PC-9 (cell line): ENCODE measurements at places on chromosomes 2 and 18.
A peak's percentile ranks its signal among the peaks of the same experiment; 100 is the strongest.

DNA sequence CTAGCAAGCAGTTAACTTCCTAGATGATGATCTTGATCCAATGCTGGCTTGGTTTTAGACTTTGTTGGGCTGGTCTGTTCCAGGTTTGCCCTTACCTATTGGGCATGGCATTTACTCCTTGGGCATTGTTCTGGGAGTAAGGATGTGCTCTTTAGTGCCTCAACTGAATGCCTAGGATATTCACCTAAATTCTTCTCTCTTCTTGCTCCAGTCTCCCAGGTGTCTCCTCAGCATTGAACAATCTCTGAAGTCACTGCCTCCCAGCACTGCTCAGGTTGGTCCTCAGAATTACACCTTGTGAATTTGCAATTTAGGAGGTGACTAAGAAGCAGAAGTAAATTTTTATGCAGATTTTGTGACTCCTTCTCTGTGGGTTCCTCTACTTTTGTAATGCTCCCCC lies 307.7 kb upstream of the COL3A1 start:
- DNase-seq: no peak

GRCh38 chr2:28320371-28320770 lies 72.3 kb upstream of the FOSL2 start:
- DNase-seq: no peak

DNA sequence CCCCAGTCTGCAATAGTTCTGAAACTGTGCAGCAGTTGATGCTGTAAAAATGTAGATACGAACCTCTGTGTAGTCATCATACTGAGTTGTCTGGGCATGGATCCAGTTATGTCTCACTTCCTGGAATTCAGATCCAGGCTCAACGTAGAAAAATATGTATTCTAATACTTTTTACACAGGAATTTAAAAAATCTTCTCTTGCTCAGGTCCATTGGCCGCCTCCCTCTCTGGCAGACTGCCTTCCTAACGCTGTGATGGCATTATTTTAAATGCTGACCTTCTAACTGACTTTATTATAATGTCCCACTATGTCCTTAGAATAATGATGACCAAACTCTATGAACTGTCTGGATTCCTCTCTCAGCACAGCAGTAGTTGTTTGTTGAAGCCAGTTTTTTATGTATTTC lies 119.6 kb downstream of the FEZ2 start:
- DNase-seq: no peak

- no peak for DNase-seq
Measured at GRCh38 chr2:150427298-150427697, 60.2 kb downstream of the RND3 start.

DNA sequence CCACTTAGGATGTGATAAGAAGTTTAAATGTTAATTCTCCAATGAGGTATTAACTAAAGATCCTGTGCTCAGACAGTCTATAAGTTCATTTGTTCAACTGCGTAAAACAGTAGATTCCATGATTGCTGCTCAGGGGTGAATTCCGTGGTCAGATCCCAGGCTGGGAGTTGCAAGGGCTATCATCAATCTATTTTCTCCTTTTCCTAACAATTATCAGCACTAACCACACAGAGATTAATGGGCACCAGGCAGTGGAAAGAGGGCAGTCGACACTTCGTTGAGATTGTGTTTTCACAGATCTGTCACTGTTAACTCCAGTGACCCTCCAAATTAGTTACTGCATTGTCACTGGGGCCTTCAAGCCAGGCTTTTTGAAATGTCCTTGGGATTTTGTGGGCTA lies 154.1 kb upstream of the SPRED2 start:
- no peak for DNase-seq

- DNase-seq: no peak
Measured at GRCh38 chr2:1647417-1648240, 96.7 kb downstream of the PXDN start.

- no peak for DNase-seq
Measured at GRCh38 chr18:73419531-73419930, 551.7 kb upstream of the NETO1 start.

- no peak for DNase-seq
Measured at GRCh38 chr2:227006189-227006897, 157.7 kb downstream of the COL4A4 start.

DNA sequence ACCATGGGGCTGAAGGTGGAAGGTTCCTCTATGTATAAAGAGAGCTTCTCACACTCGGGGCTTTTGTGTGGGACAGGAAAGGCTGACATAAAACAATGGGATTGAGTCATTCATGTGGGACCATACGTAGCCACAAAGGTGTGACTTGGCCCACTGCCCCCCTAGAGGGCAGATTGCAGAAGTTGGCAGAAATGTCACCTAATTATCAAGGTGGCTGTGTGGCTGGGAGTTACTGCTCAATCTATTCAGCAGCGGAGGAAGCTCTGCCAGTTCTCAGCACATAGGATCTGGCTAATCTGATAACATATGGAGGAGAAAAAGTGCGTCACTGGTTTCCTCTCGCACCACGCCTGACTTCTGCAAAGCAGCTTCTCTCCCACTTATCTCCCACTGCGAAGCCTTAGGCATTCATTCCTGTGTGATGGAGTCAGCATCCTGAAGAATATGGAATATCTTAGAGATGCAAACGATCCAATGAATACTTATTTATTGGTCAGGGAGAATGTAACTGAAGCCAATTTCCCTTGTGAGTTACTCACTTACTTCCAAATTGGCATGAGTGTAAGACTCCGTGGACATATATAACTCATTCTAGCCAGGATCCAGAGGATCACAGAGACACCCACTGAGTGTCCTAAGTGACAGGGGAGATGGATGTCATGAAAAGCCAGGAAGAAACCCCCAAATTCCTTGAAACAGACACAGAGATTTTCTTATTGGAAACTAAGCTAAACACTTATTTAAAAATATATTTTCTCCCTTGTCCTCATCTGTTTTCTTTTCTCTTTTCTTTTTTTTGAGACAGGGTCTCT lies 344.8 kb downstream of the TGIF1 start:
- DNase-seq: peak; percentile 88

DNA sequence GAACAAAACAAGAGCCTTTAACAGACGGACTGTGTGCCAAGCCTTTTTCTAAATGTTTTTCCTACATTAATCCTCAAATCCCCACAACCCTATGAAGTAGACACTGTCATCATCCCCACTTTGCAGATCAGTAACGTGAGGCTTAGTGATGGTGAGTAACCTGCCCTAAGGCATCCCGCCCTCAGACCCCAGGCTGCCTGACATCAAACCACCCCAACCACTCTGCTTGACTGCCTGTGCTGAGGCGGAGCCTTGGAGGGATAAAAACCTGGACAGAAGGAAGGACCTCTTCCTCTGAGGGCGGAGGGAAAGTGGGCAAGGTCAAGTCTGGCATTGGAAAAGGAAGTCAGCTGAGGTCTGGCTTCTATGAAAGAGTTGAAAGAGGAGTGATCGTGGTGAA lies 104.6 kb downstream of the SP3 start:
- DNase-seq: no peak

- no peak for DNase-seq
Measured at GRCh38 chr2:109151519-109151918, 22.5 kb downstream of the SH3RF3 start.

GRCh38 chr18:11147371-11147951 lies 1.9 kb downstream of the PIEZO2 start:
- DNase-seq: no peak

- DNase-seq: peak; percentile 58
Measured at GRCh38 chr2:29115797-29116781, 874 bp downstream of the CLIP4 start.

DNA sequence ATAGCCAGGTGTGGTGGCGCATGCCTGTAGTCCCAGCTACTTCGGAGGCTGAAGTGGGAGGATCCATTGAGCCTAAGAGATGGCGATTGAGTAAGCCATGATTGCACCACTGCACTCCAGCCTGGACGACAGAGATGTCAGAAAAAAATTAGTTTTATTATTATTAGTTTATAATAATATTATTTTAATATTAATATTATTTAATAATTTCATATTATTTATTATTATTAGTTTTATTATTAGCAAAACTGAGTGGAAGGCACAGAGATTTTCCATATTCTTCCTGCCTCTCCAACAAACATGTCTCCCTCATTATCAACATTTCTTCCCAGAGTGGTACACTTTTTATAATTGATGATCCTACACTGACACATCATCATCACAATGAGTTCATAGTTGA lies 278.2 kb downstream of the SOX11 start:
- no peak for DNase-seq

DNA sequence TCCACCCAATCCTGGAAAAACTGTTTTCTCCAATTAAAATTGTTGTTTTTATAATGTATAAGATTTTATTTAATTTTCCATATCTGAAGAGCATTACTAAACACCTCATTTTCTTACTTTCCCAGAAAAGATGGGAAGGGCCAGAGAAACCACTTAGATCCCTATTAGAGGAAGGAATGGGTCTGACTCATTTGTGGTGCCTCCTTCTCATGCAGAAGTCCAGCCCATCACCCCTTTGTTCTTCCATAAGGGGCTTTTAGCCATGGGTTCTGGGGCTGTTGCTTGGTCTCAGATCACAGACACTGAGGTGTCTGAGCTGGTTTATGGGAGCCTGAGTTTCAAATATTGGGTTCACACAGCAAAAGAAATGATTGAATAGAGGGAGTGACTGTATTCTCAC lies 152.2 kb downstream of the ESCO1 start:
- no peak for DNase-seq

GRCh38 chr2:196384729-196385128 lies 213.4 kb upstream of the STK17B start:
- no peak for DNase-seq

GRCh38 chr2:130819226-130819607 lies 17.5 kb upstream of the ARHGEF4 start:
- DNase-seq: no peak

DNA sequence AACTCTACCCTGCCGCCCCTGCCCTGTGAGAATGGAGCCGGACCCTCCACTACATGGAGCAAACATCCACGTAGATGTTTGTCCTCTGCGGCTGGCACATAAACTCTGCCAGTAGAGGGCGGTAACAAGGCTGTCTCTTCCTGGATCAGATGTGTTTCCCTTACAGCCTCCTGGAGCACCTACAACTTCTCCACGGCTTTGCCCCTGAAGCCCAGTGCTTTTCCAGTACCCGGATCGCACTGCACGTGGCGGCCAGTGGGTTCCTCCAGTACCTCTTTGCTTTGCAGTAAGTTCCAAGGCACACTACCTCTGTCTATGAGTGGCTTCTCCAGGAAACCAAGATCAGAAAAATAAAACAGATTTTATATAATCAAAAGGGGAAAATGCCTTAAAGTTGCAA lies 651.3 kb downstream of the DCDC2C start:
- no peak for DNase-seq
